ENCODE measurements at places on chromosomes 13 and 19. TPM values are rescaled to one million over a fixed set of nuclear protein-coding genes. Genes with fewer than 3 reads are reported as not detected.

Gene CEACAM8
- not detected for total RNA-seq

Gene GET3
- total RNA-seq: 97.0 TPM

Gene FRY
- total RNA-seq: 2.5 TPM

Gene ANGPTL4
- total RNA-seq: 21.7 TPM

Gene ZNF723
- total RNA-seq: not detected

Gene KLF1
- not detected for total RNA-seq

Gene CHST8
- total RNA-seq: under 0.01 TPM

Data from subcutaneous preadipocyte (primary cell).